ENCODE measurements at places on chromosomes 16 and 17. TPM values are rescaled to one million over a fixed set of nuclear protein-coding genes. Genes with fewer than 3 reads are reported as not detected.

The SPIRE2 gene
- total RNA-seq, result 1.3 TPM

The SMIM5 gene
- 0.52 TPM for total RNA-seq

The TMC5 gene
- total RNA-seq, result not detected

The SLC6A2 gene
- total RNA-seq, result not detected

The MPHOSPH6 gene
- total RNA-seq, result 35.3 TPM

The SPG7 gene
- 115 TPM for total RNA-seq

The MPP2 gene
- 0.86 TPM for total RNA-seq
